ENCODE measurements at places on chromosomes 12 and 14. TPM values are rescaled to one million over a fixed set of nuclear protein-coding genes. Genes with fewer than 3 reads are reported as not detected.

The DNAJC22 gene
- polyA plus RNA-seq = not detected

The MLEC gene
- polyA plus RNA-seq = 59.2 TPM

The CRIP2 gene
- 1,120 TPM for polyA plus RNA-seq

The FSCB gene
- not detected for polyA plus RNA-seq

The FITM1 gene
- 77.0 TPM for polyA plus RNA-seq

The TNS2 gene
- 364 TPM for polyA plus RNA-seq

Data from heart right ventricle (tissue), 16 donors.